ENCODE measurements at places on chromosomes 16 and 17.

GRCh38 chr17:5164436-5164835, 27.2 kb downstream of the ZNF594 start:
- no peak for DNase-seq

GRCh38 chr16:4315186-4316107, at the start of gene GLIS2:
GLIS2 (plus strand) TSS chr16:4316067; CDS start chr16:4332281, 16,214 bp downstream.
- DNase-seq: no peak

- no peak for DNase-seq
Measured at GRCh38 chr16:56387396-56387795, 37.9 kb downstream of the AMFR start.

DNA sequence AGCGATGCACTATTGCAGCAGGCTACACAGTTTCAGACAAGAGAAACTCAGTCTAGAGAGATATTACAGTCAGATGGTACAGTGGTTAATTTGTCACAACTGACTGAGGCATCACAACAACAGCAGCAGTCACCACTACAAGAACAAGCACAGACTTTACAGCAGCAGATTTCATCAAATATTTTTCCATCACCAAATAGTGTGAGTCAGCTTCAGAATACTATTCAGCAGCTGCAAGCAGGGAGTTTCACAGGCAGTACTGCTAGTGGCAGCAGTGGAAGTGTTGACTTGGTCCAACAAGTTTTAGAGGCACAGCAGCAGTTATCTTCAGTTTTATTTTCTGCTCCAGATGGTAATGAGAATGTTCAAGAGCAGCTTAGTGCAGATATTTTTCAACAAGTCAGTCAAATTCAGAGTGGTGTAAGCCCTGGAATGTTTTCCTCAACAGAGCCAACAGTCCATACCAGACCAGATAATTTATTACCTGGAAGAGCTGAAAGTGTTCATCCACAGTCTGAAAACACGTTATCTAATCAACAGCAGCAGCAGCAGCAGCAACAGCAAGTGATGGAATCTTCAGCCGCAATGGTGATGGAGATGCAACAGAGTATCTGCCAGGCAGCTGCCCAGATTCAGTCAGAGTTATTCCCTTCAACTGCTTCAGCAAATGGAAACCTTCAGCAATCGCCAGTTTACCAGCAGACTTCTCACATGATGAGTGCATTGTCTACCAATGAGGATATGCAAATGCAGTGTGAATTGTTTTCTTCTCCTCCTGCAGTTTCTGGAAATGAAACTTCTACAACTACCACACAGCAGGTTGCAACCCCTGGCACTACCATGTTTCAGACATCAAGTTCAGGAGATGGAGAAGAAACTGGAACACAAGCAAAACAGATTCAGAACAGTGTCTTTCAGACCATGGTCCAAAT, 34.1 kb downstream of the NQO1 start:
- DNase-seq: peak; percentile 9

DNA sequence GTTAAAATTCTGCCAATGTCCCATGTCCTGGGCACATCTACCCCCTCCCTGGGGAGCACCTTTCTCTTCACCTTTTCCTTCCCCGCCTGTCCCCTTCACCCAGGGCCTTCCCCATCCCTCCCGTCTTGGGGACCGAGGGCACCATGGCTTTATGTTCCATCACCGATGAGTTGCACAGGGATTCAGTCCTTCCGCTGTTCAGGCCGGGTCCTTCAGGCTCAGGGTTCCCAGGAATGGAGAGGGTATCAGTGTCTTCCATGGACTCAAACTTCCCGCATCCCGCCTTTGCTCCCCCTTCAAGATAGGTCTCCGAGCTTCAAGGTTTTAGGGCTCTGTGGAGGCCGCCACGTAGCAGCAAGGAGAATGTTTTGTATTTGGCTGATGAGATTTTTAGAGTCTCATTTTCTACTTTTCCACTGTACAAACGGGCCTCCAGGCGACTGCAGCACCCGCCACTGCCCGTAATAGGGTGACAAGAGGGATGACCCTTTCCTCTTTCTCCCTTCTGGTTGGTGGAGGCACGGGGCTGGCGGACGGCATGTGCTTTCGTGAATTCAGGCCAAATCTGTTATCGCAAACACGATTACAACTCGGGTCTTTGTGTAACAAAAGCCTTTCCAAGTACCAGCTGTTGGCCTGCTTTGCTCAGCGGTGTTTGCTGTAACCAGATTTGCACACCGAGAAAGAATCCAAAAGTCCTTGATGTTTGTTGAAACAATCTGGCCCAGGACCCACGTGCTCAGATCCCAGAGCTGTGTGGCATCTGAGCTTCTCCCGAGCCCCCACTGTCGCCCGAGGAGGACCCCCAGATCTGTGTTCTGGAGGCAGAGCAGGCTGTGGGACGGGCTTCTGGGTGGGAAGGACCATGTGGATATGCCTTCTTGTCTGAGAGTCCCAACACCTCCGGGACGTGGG, 236.3 kb downstream of the SEC14L1 start:
- DNase-seq: no peak

DNA sequence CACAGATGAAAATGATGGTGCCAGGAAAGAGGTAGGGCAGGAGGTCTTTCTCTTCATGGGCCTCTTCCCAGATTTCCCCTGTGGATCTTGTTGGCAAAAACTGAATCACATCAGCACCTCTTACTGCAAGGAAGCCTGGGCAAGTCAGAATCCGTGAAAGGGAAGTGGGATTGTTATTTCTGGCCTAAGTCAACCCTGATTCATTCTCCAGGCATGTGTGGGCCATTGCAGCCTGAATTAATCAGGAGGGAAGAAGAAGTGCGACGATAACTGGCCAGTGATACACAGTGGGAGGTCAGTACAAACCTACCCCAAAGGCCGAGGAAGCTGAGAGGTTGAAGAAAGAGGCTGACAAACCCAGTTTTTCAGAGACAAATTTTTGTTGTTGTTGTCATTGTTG, 17.9 kb upstream of the NSMCE1 start:
- no peak for DNase-seq

DNA sequence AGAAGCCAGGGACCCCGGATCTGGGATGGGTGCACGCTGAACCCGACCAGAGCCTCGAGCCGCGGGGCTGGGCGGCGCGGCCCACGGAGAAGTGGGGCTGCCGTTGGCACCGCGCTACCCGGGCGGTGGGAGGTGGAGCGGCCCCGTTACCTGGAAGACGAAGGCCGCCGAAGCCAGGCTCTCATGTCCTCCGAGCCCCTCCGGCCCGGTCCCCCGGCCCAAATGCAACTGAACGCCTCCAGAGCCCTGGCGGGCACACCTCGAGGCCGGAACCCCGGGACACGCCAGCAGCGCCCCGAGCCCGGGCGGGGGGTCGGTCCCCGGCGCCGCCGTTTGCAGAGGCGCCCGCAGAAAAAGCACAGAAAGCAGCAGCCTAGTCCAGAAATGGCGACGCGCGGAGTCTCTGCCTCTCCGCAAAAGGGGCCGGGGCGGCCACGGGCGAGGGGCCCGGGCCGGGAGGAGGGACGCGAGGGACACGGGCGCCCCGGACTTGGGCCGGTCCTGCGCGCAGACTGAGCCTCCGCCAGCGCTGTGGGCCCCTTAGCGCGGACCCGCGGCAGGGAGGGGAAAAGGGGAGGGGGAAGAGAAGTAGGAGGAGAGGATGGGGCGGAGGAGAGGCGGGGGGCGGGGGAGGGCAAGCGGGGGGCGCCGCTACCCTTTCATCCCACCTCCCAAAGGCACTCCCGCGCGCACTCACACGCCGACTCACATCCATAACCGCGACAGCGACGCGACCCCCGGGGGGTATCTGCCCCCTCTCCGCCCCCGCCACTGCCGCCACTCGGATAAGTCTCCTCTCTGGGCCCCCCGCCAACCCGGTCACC, 1.4 kb downstream of the AXIN2 start:
- no peak for DNase-seq
